ENCODE measurements at places on chromosomes 7 and 10. TPM values are rescaled to one million over a fixed set of nuclear protein-coding genes. Genes with fewer than 3 reads are reported as not detected.

OR2A7 gene
- total RNA-seq = not detected

RBP4 gene
- 10.4 TPM for total RNA-seq

LRRTM3 gene
- total RNA-seq = not detected

NAT16 gene
- 0.06 TPM for total RNA-seq

NPC1L1 gene
- total RNA-seq = 0.11 TPM

POMZP3 gene
- total RNA-seq = 24.6 TPM

FFAR4 gene
- total RNA-seq = 0.30 TPM

GFRA1 gene
- 10.0 TPM for total RNA-seq

TDRD1 gene
- not detected for total RNA-seq

TRDMT1 gene
- total RNA-seq = 1.9 TPM

CRTAC1 gene
- 2.0 TPM for total RNA-seq

CNNM1 gene
- 26.2 TPM for total RNA-seq

SMO gene
- total RNA-seq = 13.6 TPM

CDNF gene
- total RNA-seq = 1.3 TPM

PIK3CG gene
- total RNA-seq = not detected

GJC3 gene
- total RNA-seq = 0.43 TPM

GIMAP8 gene
- not detected for total RNA-seq

UPK3BL2 gene
- 2.9 TPM for total RNA-seq

ZNF746 gene
- total RNA-seq = 14.8 TPM

DNAH11 gene
- 0.14 TPM for total RNA-seq

SPAG6 gene
- total RNA-seq = not detected

CALD1 gene
- 138 TPM for total RNA-seq

DYNC1I1 gene
- total RNA-seq = not detected

COPS6 gene
- total RNA-seq = 184 TPM

C10orf105 gene
- not detected for total RNA-seq

CYP2C18 gene
- not detected for total RNA-seq

SLC13A4 gene
- total RNA-seq = not detected

PTPN20 gene
- 4.7 TPM for total RNA-seq

SPDYE1 gene
- not detected for total RNA-seq

MMRN2 gene
- total RNA-seq = 1.2 TPM

ANKRD61 gene
- 0.53 TPM for total RNA-seq

HOGA1 gene
- 1.7 TPM for total RNA-seq

ATG9B gene
- total RNA-seq = 0.42 TPM

SPDYE2B gene
- total RNA-seq = not detected

Data from A549 treated with GW870086 at 1 μM for 4 hours (cell line).